CD8-positive, alpha-beta memory T cell (primary cell): ENCODE measurements at places on chromosomes 4 and X.

GRCh38 chrX:3215249-3215648 lies 131.2 kb downstream of the MXRA5 start:
- H3K27me3 ChIP-seq: no peaks in the 10 kb centered on the region
- DNase-seq: no peak
- H3K27ac ChIP-seq: no peak overlapping the region
- no peaks in the 10 kb centered on the region for H3K4me1 ChIP-seq

DNA sequence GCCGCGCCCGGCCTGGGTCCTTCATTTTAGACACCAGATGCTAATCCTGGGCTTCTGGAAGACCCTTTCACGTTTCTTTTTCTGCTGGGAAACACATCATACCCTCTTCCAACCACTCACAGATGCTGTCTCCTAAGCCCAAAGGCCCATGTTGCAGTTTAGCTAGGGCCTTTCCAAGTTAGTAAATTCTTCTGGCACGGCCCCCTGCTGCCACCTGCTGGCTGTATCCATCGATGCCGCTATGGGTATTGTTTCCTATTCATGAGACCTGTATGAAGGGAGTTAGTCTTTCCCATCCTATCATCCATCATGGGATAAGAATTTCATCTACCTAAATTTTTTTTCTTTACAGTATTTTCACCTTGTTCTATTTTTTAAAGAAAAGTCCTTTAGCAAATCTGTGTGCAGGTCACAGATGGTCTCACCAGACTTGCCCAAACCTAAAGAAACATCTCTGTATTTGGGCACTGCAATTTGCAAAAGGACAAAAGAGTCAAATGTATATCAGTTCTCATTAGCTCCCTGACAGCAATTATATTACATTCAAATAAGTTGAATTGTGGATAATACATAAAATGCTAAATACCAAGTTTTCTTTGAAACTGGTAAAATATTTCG lies 37.8 kb upstream of the SLC9A7 start:
- no peak overlapping the region for H3K27ac ChIP-seq
- peak; percentile 38 for DNase-seq
- H3K27me3 ChIP-seq: no peaks in the 10 kb centered on the region

DNA sequence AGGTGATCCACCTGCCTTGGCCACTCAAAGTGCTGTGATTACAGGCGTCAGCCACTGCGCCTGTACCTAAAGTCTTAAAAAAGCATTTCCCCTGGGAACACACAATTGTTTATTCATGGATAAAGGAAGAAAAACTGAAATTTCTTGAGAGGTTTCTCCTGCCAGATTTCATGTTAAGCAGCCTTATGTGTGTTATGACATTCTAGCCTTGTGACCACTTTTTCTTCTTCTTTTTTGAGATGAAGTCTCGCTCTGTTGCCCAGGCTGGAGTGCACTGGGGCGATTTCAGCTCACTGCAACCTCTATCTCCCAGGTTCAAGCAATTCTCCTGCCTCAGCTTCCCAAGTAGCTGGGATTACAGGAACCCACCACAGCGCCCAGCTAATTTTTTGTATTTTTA lies 57.8 kb upstream of the PLAC8 start:
- no peak overlapping the region for H3K4me3 ChIP-seq
- H3K27ac ChIP-seq: no peak overlapping the region
- H3K27me3 ChIP-seq: no peaks in the 10 kb centered on the region
- no peaks in the 10 kb centered on the region for H3K4me1 ChIP-seq

GRCh38 chr4:44425614-44426208 lies 22.9 kb downstream of the KCTD8 start:
- no peak overlapping the region for H3K27ac ChIP-seq
- H3K4me1 ChIP-seq: no peaks in the 10 kb centered on the region
- H3K4me3 ChIP-seq: no peak overlapping the region
- no peaks in the 10 kb centered on the region for H3K27me3 ChIP-seq
- H3K36me3 ChIP-seq: no peaks in the 10 kb centered on the region

DNA sequence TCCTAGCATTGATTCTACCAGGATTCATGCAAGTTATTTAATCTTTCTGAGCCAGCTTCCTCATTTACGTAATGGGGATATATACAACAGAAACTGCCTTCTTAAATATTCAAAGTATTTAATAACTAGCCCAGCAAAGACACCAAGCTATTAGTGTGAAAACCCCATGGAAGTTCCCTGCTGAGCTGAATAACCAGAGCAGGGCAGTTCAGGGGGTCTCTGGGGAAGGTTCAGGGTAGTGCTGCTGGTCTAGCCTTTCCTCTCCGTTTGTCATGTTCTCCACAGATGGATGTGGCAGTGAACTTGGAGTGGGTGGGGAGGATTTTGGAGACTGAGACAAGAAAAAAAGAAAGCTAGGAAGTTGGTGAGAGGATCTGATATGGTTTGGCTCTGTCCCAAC lies 240.8 kb upstream of the TAPT1 start:
- H3K4me1 ChIP-seq: no peaks in the 10 kb centered on the region
- H3K4me3 ChIP-seq: no peak overlapping the region
- no peak overlapping the region for H3K27ac ChIP-seq
- no peaks in the 10 kb centered on the region for H3K27me3 ChIP-seq
- H3K36me3 ChIP-seq: no peaks in the 10 kb centered on the region
- DNase-seq: no peak

DNA sequence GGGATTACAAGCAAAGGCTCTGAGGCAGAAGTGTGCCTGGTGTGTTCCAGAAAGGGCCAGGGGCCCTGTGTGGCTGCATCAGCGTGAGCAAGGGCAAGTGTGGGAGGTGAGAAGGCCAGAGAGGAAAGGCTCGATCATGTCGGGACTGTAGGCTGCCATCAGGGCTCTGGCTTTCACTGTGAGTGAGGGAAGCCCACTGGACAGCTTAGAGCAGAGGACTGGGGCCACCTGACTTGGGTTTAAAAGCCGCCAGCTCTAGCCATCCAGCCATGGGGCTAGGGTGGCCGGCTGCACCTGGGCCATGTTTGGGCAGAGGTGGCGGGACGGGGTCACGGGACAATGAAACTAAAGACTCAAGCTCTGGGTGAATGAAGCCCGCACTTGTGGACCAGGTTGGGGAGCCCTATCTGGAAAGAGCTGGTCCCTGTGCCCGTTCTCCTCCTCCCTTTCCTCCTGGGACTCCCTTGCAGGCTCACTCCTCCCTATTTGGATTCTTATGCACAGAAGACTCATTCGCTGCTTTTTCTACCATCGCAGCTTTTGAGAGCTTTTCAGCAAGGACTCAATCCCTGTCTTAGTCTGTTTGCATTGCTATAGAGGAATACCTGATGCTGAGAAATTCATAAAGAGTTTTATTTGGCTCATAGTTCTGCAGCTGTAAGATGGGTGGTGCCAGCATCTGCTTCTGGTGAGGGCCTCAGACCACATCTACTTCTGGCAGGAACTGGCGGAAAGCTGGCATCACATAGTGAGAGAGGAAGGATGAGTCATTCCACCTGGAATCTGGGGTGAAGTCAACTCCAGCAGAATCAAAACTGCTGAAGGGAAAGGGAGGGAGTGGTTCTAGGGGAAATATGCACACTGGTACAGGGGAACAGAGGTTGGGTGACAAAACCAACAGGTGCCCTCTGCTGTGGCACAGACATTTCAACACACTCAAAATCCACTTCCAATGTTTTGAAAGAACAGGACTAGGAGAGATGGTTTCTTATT lies 15.3 kb downstream of the CTAG1B start:
- H3K4me3 ChIP-seq: no peak overlapping the region
- no peaks in the 10 kb centered on the region for H3K27me3 ChIP-seq
- DNase-seq: no peak
- no peaks in the 10 kb centered on the region for H3K4me1 ChIP-seq

DNA sequence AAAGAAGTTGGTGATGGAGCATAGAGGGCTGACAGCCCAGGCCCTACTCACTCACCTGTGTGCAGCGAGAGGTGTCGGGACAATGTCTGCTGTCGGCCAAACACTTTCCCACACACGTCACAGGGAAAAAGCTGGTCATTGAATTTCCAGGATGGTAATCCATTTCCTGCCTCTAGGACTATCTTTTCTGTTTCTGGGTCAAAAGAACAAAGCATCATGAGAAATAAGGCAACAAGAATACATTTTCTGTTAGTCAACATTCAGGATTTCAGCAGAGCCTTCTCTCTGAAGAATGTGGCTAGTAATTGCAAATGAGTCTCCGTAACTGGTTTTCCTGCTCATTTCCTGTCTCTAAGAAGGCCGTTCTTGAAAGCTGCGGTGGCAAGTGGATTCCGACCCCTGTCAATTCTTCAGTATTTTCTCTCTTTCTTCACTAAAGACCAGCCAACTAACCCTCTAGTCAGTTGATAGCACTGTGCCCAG lies 99.4 kb downstream of the C4orf51 start:
- no peak overlapping the region for H3K27ac ChIP-seq
- DNase-seq: no peak
- H3K27me3 ChIP-seq: no peaks in the 10 kb centered on the region
- H3K4me1 ChIP-seq: no peaks in the 10 kb centered on the region
